Prostate gland (tissue), 2 donors: ENCODE measurements at places on chromosomes 1 and 21.

- DNase-seq = no peak
- no peaks in the 10 kb centered on the region for H3K27me3 ChIP-seq
- no peak overlapping the region for H3K4me3 ChIP-seq
- no peak overlapping the region for H3K27ac ChIP-seq
Measured at GRCh38 chr1:193555662-193556441, 369.4 kb upstream of the B3GALT2 start.

GRCh38 chr1:165828103-165828668, 772 bp downstream of the UCK2 start:
- no peaks in the 10 kb centered on the region for H3K27me3 ChIP-seq
- DNase-seq = peak; percentile 37
- H3K4me1 ChIP-seq = no peaks in the 10 kb centered on the region
- peak overlapping the region; percentile 83 for H3K27ac ChIP-seq

- H3K27ac ChIP-seq = no peak overlapping the region
- no peaks in the 10 kb centered on the region for H3K4me1 ChIP-seq
- no peaks in the 10 kb centered on the region for H3K27me3 ChIP-seq
- DNase-seq = no peak
Measured at GRCh38 chr1:234271243-234271606, 102.0 kb upstream of the COA6 start.

DNA sequence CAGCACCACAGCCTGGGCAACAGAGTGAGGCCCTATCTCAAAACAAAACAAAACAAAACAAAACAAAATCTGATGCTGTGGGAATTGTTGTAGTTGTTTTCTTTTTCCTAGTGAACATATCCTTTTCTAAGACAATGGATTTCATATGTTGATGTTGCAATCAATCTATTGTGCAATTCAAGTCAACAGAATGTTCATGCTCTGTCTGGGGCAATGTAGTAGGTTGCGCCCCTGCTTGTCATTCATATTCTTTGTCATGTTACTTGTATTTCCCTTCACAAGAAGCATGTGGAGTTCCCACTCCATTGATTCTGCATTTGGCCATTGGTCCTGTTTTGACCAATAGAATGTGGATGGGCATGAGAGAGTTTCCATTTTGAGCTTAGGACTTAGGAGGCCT, 223.9 kb downstream of the DUSP10 start:
- no peak for DNase-seq
- no peaks in the 10 kb centered on the region for H3K27me3 ChIP-seq
- no peaks in the 10 kb centered on the region for H3K36me3 ChIP-seq
- H3K27ac ChIP-seq = no peak overlapping the region
- no peaks in the 10 kb centered on the region for H3K4me1 ChIP-seq
- no peak overlapping the region for H3K4me3 ChIP-seq

- H3K27ac ChIP-seq = no peak overlapping the region
- no peak for DNase-seq
- no peak overlapping the region for H3K4me3 ChIP-seq
- no peaks in the 10 kb centered on the region for H3K36me3 ChIP-seq
- no peaks in the 10 kb centered on the region for H3K4me1 ChIP-seq
Measured at GRCh38 chr1:32917521-32917920, 16.3 kb upstream of the TMEM54 start.

DNA sequence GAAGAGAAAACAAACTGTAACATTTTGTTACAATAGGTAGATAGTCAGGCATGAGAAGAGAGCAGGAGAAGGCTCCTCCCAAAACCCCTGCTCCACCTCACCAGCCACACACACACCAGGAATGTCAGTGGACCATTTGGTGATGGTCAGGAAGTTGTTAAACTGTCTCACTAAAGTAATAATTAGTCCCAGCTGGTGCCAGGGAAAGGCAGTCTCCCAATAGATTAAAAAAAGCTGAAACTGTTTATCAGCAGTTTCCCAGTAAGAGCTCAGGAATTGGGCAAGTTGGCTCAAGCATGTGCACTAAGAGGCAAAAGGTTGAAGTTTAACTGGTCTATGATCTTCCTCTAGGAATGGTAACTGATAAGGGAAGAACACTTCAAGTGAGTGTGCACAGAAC, 249.6 kb downstream of the COL11A1 start:
- no peaks in the 10 kb centered on the region for H3K27me3 ChIP-seq
- H3K27ac ChIP-seq = no peak overlapping the region
- H3K4me1 ChIP-seq = no peaks in the 10 kb centered on the region
- H3K36me3 ChIP-seq = no peaks in the 10 kb centered on the region

DNA sequence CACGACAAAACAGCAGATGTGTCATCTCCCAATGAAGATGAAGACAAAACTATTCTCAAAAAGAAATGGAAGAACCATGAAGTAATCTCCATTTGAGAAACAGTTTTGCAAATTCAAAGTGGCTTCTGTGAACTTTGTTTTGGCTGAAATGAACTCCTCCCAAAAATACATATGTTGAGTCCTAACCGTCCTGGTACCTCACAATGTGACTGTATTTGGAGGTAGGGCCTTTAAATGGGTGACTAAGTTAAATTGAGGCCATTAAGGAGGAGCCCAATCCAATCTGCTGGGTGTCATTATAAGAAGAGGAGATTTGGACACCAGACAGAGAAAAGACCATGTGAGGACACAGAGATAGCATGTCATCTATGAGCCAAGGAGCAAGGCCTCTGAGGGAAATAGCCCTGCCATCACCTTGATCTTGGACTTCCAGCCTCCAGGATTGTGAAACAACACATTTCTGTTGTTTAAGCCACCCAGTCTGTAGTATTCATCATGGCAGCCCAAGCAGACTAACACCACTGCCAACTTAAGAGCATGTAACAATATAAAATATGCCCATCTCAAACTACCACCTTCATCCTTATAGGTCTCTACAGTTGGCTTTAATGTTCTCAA, 38.3 kb upstream of the KCNE1 start:
- no peaks in the 10 kb centered on the region for H3K27me3 ChIP-seq
- DNase-seq = no peak
- no peaks in the 10 kb centered on the region for H3K36me3 ChIP-seq
- no peak overlapping the region for H3K27ac ChIP-seq
- no peak overlapping the region for H3K4me3 ChIP-seq

- no peak overlapping the region for H3K4me3 ChIP-seq
- no peak for DNase-seq
- H3K36me3 ChIP-seq = no peaks in the 10 kb centered on the region
- H3K27ac ChIP-seq = no peak overlapping the region
Measured at GRCh38 chr21:40507978-40508377, 339.0 kb downstream of the DSCAM start.

DNA sequence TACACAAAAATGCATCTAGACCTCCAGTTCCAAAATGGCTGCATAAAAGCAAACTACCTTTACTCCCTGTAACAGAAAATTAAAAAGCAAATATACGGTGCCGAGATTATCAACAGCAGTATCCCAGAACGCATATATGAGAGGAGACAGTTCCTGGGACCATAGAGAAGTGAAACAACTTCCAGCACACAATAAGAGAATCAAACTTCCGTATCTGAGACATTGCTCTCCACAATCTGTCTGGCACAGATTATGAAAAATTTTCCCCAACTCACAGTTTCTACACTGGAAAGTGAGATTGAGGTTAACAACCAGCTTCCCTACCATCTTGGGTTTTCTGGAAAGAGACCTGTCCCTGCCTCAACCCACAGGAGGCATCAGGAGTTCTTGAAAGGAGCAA, 47.2 kb upstream of the ST6GALNAC3 start:
- no peak for DNase-seq
- no peaks in the 10 kb centered on the region for H3K4me1 ChIP-seq
- H3K27me3 ChIP-seq = peaks cover 3% of the 10 kb centered on the region
- no peak overlapping the region for H3K4me3 ChIP-seq
- no peak overlapping the region for H3K27ac ChIP-seq

GRCh38 chr1:81437213-81437612, 363.5 kb upstream of the ADGRL2 start:
- no peak overlapping the region for H3K27ac ChIP-seq
- no peaks in the 10 kb centered on the region for H3K27me3 ChIP-seq
- H3K36me3 ChIP-seq = no peaks in the 10 kb centered on the region

DNA sequence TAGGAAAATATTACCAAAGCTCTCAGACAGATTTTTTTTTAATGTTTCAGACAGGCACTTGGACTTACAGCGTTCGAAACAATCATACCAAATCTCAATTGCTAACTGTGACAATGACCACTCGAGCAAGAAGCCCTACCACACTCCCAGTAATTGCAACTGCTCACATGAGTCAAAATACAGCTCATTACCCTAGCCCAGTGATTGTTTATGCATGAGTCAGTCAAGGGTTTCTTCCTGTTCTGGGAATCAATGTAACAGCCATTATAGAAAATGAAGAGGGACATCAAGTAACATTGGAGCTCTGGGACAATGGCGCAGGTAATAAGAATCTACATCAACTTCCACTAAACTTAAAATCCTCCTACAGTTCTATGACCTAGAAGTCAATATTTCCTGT, 56.1 kb upstream of the SH3GLB1 start:
- H3K27me3 ChIP-seq = no peaks in the 10 kb centered on the region
- H3K36me3 ChIP-seq = no peaks in the 10 kb centered on the region
- no peak overlapping the region for H3K27ac ChIP-seq
- DNase-seq = no peak

DNA sequence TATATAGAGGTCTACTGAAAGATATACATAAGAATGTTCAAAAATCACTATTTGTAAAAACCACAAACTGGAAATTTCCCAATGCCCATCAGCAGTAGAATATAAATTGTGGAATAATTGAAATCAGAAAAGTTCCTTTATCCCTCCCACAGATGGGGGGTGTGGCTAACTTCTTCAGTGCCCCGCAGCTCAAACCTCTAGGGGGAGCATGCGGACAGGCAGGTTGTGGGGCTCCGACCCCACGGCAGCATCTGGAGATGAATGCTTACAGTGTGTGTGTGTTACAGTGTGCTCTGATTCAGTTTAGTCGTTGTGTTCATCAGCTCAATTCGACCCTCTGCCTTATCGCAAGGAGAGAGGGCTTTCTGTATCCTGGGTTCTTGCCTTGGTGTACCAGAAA, 262.1 kb upstream of the LRRC7 start:
- H3K4me1 ChIP-seq = no peaks in the 10 kb centered on the region
- H3K36me3 ChIP-seq = no peaks in the 10 kb centered on the region
- no peak overlapping the region for H3K27ac ChIP-seq
- no peak overlapping the region for H3K4me3 ChIP-seq
- no peak for DNase-seq

- H3K4me3 ChIP-seq = no peak overlapping the region
- no peak for DNase-seq
- no peaks in the 10 kb centered on the region for H3K27me3 ChIP-seq
- no peaks in the 10 kb centered on the region for H3K36me3 ChIP-seq
- no peak overlapping the region for H3K27ac ChIP-seq
Measured at GRCh38 chr1:170495006-170495405, 37.0 kb upstream of the GORAB start.

DNA sequence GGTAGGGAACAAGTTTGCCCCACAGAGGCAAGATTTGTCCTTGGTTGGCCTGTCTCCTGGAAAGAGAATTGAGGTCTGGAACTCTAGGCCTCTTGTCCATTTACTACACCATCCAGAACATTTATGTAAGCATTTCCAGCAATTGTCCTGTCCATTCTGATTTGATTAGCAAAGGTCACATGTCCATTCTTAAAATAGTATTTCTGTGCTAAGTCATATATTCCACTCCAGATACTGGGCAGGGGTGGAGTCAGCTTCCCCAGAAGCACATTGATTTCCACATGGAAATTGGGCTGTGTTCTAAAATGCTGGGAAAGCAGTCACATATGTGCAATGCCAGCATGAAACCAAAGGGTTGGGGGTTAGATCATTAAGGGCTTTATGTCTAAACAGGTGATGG, 21.5 kb upstream of the FMN2 start:
- H3K4me1 ChIP-seq = no peaks in the 10 kb centered on the region
- no peak overlapping the region for H3K4me3 ChIP-seq
- no peaks in the 10 kb centered on the region for H3K36me3 ChIP-seq
- no peak overlapping the region for H3K27ac ChIP-seq
- no peaks in the 10 kb centered on the region for H3K27me3 ChIP-seq

GRCh38 chr1:27831568-27832410, 1.2 kb downstream of the PPP1R8 start:
- no peaks in the 10 kb centered on the region for H3K36me3 ChIP-seq
- DNase-seq = no peak

DNA sequence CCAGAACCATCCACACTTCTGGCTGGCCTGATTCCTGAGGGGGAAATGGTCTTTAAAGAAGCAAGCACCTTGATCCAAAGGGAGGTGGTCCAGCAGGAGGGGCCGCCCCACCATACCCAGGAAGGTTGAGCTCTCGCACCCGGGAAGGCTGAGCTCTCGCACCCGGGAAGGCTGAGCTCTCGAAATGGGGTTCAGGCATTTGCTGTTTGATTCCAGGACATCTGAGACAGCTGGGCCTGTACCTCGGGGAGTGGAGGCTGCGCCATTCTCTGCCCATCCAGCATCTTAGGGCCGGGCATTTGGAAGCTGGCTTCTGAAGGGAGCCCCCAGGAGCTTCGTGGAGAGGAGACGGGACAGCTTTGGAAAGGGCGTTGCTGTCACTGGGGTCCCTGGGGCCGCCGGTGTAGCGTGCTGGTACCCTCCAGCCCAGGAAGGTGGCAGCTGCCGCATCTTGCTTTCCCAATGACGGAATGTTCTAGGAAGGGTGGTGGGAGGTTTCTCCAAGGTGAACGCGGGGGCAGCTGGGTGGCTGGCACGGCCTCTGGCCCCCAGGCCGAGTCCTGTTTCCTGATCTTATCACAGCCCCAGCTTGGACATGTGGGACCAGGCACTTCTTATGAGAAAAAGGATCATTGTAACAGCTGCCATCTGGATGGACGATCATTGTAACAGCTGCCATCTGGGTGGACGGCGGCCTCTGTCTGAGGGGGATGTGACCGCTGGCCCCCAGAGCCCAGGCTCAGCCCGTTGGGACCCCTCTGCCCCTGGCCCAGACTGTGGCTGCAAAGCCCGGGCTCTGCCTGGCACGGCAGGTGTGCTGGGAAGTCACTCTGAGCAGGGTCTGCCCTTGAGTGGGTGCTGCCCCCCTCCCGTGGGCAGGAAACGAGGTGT, 61.6 kb downstream of the COL18A1 start:
- H3K4me1 ChIP-seq = no peaks in the 10 kb centered on the region
- H3K27ac ChIP-seq = no peak overlapping the region
- no peak for DNase-seq
- H3K36me3 ChIP-seq = no peaks in the 10 kb centered on the region
- no peaks in the 10 kb centered on the region for H3K27me3 ChIP-seq

DNA sequence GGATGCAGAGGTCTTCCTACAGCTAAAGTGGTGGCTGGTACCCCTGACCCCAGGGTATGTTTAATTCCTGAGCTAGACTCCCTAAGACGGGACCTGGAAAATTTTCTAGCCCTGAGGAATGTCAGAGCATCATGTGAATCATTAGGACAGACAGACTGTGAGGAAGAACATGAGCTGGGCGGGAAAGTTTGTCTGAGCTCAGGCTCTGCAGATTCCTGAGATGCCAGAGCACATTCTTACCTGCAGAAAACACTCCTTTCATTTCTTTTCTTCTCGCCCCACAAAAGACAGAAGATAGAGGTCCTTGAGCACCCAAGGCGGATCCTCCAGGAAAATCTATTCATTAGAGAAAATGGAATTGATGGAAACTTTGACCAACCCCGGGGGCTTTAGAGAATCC, 6.5 kb downstream of the CAPN2 start:
- no peaks in the 10 kb centered on the region for H3K36me3 ChIP-seq
- DNase-seq = no peak
- H3K27me3 ChIP-seq = no peaks in the 10 kb centered on the region
